ENCODE measurements at places on chromosomes 2 and 18.

GRCh38 chr2:236847538-236848263 lies 238.0 kb upstream of the COPS8 start:
- no peak for DNase-seq

DNA sequence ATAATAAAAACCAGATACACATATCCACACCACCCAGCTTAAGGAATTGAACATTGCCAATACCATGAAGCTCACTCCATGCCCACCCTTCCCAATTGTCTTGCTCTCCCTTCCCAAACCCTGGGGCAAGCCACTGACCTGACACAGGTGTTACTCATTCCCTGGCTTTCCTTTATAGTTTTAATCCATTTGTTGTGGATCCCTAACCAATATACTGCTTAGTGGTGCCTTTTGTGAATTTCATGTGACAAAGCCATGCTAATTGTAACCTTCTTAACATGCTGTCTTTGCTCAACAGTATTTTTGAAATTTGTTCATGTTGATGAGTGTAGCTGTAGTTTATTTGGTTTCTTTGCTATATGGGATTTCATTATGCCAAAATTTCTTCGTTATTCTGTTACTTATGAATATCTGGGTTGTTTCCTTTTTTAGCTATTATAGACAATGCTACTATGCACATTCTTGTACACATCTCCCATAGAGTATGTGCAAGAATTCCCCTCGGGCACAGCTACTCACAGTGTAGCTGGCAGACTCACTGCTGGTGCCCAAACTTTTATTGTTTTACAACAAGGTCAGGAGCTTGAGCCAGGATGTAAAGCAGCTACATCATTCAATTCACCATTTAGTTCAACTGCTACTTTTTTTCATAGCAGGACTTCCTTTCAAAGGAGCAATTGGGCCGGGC lies 90.8 kb upstream of the ATL2 start:
- DNase-seq = no peak

DNA sequence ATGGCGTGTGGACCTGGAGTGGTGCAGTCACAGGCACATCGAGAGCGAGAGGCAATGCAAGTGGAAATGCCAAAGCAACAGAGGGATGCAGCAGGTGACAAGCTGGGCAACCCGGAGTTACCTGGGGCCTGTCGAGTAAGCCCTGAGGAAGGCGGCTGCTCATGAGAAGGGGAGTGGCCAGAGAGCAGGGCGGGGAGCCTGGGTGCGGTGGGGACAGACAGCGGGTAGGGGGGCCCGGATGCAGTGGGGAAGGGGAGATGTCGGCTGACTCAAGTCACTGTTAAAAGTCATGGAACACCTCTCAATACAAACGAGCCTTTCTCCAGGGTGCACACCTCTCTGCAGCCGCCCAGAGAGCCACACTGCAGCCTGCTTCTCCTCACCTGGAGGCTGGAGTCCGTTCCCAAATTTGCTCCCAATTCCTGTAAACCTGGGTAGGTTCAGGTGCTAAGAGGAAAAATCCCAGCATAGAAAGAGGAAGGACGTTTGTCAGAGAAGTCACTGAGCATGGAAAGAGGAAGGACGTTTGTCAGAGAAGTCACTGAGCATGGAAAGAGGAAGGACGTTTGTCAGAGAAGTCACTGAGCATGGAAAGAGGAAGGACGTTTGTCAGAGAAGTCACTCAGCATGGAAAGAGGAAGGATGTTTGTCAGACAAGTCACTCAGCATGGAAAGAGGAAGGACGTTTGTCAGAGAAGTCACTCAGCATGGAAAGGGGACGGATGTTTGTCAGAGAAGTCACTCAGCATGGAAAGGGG lies 71.7 kb upstream of the TWIST2 start:
- no peak for DNase-seq

- DNase-seq = no peak
These were observed 79.0 kb upstream of the WDR75 start for GRCh38 chr2:189362283-189362682.

GRCh38 chr18:55001394-55002024 lies 42.2 kb upstream of the CCDC68 start:
- DNase-seq = no peak

Measured in GM10248 (cell line).